ENCODE measurements at places on chromosomes 4 and X.
A peak's percentile ranks its signal among the peaks of the same experiment; 100 is the strongest.

- DNase-seq: no peak
Observed at GRCh38 chr4:156559346-156559745, 412.3 kb downstream of the PDGFC start.

- peak; percentile 39 for DNase-seq
Observed at GRCh38 chr4:6372649-6373525, 99.5 kb downstream of the PPP2R2C start.

GRCh38 chrX:39969099-39969818 lies 128.5 kb downstream of the BCOR start:
- DNase-seq: peak; percentile 50

DNA sequence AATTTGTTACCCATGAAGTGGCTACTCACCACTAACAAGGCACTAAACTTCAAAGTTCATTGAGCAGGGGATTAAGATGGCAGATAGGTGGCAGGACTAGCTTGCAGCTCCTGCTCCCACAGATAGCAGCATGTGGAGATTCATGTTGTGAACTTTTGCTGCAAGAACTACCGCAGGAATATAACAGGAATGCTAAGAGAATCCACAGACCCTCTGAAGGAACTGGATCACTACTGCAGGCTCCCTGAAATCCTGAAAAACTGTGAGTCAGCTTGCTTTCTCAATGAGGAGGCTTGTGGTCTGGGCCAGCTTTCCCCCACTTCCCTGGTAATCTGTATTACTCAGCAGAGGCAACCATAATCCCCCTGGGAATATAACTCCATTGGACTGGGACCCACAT lies 118.5 kb upstream of the VCX2 start:
- DNase-seq: no peak

DNA sequence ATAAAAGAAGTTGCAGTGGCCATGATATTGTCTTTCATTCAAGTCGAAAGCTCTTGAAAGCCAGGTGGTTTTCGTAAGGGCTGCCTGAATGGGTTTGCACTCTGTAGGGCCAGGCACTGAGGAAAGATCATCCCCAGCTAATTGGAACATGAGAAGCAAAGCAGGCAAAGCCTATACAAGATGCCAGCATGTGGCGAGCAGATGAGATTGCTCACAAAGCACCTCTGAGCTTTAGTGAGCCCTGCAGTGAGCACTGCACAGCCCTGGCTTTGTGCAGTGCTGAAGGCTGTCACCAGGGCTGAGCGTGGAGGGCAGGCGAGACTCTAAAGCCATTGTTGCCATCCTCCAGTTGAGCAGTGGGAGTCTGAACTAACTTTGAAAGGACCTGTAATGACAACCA lies 53.8 kb downstream of the HADH start:
- DNase-seq: no peak
